ENCODE measurements at places on chromosomes 4 and X.

- no peak for DNase-seq
Observed at GRCh38 chr4:138158746-138159297, 83.3 kb downstream of the SLC7A11 start.

DNA sequence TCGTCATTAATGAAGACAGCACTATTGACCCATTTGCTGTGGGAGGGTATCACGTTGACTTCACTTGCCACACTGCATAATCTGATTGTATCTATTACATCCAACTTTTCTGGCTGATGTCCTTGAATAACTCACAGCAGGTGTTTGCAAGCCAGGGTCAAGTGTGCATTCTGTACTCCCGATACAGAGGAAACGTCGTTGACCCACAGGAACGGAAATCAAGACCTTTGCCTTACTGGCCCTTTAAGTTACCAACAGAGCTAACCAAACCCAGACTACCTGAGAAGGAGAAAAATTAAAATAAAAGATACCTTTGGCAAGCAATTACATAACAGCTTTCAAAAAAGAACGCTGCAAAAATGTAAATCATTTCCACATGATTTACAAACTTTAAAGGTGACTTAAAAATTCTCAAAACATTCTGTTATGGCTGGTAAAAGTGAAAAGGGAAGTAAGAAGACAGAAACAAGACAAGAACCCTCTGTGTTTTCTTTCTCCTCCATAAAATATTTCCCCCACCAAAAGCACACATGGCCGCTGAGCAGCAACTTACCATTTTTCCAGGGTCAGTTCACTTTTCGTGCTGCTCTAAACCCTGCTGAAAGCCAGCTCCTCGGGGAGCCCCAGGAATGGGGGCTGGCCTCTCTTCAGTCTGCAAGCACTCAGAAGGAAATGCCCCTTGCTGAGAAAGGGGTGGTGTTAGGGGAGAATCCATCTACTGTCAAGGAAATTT, 6.5 kb upstream of the SHISA3 start:
- no peak for DNase-seq

GRCh38 chr4:107736924-107737448, 17.0 kb upstream of the PAPSS1 start:
- DNase-seq: peak; percentile 54

- DNase-seq: no peak
Observed at GRCh38 chrX:136258951-136259350, 7.8 kb upstream of the MAP7D3 start.

DNA sequence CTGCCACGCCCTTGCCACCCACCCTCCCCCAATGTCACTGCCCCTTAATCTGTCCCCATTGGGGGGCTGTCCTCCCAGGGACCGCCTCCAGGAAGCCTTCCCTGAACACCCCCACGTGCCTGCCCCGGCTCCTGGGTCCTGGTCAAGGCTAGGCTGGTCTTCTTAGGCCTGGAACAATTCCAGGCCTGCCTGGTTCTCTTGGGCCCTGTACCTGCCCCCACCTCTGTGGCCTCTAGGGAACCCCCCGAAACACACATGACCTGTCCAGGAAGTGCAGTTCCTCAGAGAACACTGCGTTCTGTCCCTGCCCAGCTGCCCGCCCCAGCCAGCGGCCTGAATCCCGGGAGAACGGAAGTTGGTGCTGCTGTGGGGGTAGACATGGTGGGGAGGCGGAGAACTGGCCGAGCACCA, 5.1 kb downstream of the MXD4 start:
- no peak for DNase-seq

GRCh38 chr4:147581606-147582350, 35.4 kb upstream of the TMEM184C start:
- no peak for DNase-seq

DNA sequence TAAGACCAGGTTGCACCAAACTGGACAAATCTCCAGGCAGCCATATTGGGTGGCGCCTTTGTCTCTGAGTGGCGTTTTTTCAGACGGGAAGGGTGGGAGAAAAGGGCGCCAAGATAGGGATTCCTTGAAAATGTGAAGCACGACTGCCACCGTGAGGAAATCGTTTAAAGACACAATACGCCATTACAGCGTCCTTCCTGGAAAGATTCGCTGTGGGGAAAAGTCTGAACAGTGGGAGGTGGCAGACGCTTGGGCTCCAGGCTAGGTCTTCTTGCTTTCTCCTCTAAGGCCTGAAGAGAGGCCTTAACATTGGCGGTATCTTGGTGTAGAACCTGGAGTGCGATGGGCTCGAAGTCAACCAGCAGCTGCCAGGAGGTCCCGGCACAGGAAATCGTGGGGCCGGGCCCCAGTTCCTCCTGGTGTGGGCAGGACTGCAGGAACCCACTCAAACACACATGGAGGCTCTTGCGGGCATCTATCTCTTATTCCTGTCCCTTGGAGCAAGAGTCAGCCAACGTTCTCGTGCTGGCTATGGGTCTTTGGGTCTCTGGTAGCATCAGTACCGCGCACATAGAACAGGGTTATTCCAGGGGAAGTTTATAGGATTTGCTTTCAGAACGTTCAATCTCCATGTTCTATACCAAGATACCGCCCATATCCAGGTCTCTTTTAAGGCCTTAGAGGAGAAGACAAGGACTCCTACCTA, 208.8 kb downstream of the OR13H1 start:
- DNase-seq: peak; percentile 83

- DNase-seq: no peak
Observed at GRCh38 chr4:105572296-105572695, 19.9 kb downstream of the ARHGEF38 start.

GRCh38 chr4:102080184-102080583, 265.1 kb downstream of the SLC39A8 start:
- DNase-seq: no peak

GRCh38 chrX:106378616-106379015, 210.5 kb downstream of the PWWP3B start:
- DNase-seq: no peak

DNA sequence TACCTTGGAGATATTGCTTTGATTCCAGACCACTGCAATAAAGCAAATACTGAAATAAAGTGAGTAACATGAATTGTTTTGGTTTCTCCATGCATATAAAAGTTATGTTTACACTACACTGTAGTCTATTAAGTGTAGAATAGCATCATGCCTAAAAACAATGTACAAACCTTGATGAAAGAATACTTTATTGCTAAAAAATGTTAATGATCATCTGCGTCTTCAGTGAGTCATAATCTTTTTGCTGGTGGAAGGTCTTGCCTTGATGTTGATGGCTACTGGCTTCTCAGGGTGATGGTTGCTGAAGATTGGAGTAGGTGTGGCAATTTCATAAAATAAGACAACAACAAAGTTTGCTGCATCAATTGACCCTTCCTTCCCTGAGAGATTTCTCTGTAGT, 145.1 kb downstream of the SHROOM4 start:
- DNase-seq: no peak

DNA sequence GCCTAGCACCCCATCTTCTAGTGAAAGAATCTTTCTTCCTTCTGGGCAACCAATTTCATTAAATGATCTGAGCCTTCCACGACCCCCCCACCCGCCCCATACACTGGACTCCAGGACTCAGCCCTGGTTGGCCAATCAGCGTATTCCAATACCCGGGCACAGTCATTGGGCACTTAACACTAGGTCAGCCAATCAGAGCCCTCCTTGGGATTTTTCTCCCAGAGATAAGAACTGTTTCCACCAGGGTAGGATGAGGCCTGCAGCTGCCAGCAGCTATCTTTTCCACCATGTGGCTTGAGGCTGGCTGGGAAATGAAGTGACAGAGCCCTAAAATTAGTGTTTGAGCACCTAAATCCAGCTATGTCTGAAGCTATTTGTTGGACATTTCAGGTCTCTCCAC, 418.8 kb downstream of the BCOR start:
- no peak for DNase-seq

DNA sequence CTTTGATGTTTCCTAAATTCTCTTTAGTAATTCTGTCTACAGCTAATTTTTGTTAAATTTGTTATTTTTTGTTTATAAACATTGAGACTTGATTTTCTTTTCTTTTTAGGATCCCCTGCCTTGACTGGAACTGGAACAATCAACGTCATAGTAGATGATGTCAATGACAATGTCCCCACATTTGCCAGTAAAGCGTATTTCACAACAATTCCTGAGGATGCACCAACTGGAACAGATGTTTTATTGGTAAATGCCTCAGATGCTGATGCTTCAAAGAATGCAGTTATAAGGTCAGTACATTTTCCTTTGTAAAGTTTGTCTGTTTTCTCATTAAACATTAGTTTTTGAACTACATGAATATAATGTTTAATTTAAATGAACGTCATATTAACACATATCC, 119.4 kb downstream of the FAT4 start:
- no peak for DNase-seq

DNA sequence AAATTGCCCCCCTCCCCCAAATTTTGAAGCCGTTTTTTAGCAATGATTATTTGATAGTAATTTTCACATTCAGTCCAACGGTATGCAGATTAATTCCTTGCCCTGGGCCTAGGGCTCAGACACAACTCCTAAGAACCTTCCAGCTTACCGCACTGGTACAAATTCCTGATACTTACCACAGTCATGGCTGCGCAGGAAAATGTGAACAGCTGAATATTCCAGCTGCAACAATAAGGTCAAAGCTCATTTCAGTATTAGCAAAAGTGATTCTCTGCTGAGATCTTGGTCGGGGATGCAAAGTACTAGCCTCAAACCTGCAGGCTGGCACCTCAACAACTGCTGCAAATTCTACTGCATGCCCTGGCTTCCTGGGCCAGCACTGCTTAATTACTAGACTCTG, 3.0 kb downstream of the ATP11C start:
- DNase-seq: no peak
